ENCODE measurements at places on chromosomes 5 and 9. TPM values are rescaled to one million over a fixed set of nuclear protein-coding genes. Genes with fewer than 3 reads are reported as not detected.

GRCh38 chr5:84382363-84383295 is 2.1 kb downstream of the EDIL3 start:
- H3K36me3 ChIP-seq: no peaks in the 10 kb centered on the region
- H3K4me1 ChIP-seq: peaks cover 16% of the 10 kb centered on the region

- H3K36me3 ChIP-seq: peaks cover 1% of the 10 kb centered on the region
- no peak overlapping the region for H3K4me3 ChIP-seq
- peaks cover 7% of the 10 kb centered on the region for H3K4me1 ChIP-seq
- no peak overlapping the region for H3K27ac ChIP-seq
- H3K27me3 ChIP-seq: no peaks in the 10 kb centered on the region
Observed at GRCh38 chr5:96175090-96175489, 213.4 kb upstream of the ELL2 start.

DNA sequence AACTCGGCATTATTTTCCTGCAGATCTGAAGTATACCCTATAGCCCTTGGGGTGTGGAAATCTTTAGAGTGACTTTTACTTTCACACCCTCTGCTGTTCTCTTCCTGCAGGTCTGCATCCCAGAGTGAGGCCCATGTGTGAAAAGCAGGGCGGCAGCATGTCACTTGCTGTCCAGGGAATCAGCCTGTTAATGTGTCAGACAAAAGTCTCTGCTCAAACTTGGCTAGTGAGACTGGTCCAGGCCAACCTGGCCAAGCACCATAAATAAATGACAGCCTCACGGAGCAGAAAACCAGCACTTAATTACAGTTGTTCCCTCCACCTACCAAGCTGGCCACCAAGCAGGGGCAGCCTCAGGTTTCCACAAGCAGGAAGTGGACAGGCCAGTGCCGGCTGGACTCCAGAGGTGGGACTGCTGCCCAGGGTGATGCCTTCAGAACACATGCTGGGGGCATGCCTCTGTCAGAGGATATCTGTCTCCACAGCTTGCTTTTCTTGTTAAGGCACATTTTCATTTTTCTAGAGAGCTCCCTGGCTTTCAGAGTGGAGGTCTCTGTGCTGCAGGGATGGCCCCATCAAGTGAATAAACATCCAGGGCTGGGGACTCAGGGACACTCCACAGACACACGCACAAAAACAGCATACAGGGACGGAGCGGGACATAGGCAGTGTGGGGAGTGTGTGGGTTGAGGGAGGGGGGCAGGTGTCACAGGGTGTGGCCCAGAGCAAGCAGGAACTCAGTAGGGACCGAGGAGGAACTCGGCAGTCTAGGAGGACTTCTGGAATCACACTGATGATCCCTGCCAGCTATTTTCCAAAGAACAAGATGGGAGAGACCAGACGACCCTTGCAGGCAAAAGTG is 243.8 kb upstream of the IRX1 start:
- peaks cover 23% of the 10 kb centered on the region for H3K27me3 ChIP-seq
- H3K36me3 ChIP-seq: no peaks in the 10 kb centered on the region
- no peak overlapping the region for H3K4me3 ChIP-seq
- peaks cover 5% of the 10 kb centered on the region for H3K4me1 ChIP-seq
- no peak overlapping the region for H3K27ac ChIP-seq
- no peak for DNase-seq

- no peak for DNase-seq
- H3K4me3 ChIP-seq: no peak overlapping the region
- no peak overlapping the region for H3K27ac ChIP-seq
Observed at GRCh38 chr5:138177941-138178515, 402 bp downstream of the BRD8 start.

- H3K27ac ChIP-seq: no peak overlapping the region
- H3K4me3 ChIP-seq: no peak overlapping the region
- DNase-seq: no peak
Observed at GRCh38 chr5:26942481-26942880, 95.9 kb downstream of the CDH9 start.

DNA sequence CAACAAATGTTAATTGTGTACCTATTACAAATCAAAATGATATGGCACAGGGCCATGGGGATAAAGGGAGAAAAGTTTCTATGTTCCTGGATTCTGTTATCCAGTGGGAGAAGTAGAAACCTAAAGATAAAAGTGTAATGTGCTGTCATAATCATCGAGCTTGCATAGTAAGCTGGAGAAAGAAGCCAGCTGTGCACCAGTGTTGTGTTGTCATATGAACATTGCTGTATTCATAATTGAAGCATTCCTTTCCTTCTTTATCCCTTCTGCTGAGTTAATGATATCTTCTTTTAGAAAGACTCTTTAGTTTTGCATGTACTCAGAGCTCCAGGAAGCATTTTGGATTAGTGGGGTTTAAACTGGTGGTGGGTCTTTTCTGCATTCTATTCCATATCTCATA is 39.5 kb downstream of the NTRK2 start:
- no peaks in the 10 kb centered on the region for H3K36me3 ChIP-seq
- no peaks in the 10 kb centered on the region for H3K4me1 ChIP-seq

- H3K36me3 ChIP-seq: no peaks in the 10 kb centered on the region
- no peak overlapping the region for H3K27ac ChIP-seq
- H3K27me3 ChIP-seq: no peaks in the 10 kb centered on the region
Observed at GRCh38 chr5:86909418-86910295, 291.9 kb downstream of the COX7C start.

DNA sequence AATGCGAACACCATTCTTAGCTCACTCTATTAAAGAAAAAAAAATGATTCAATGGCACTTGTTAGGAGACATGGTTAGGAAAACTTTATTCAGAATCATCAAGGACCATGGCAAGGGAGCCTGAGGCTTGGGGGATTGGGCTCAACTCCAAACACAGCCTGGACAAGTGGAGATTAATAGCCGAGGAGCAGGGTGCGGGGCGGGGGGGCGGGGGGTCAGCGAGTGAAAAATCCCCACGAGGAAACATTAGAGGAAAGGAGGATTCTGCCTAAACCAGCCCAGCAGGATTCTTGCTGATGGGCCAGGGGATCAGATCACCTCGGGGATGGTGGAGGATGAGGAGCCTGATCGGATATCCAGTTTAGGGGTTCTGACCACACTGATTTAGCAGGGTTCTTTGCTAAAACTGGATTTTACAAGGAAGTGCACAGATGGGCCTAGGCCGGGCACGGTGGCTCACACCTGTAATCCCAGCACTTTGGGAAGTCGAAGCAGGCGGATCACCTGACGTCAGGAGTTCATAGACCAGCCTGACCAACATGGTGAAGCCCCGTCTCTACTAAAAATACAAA is 24.4 kb upstream of the FIBCD1 start:
- H3K27me3 ChIP-seq: peaks cover 4% of the 10 kb centered on the region
- DNase-seq: no peak
- no peak overlapping the region for H3K27ac ChIP-seq
- no peaks in the 10 kb centered on the region for H3K4me1 ChIP-seq

DNA sequence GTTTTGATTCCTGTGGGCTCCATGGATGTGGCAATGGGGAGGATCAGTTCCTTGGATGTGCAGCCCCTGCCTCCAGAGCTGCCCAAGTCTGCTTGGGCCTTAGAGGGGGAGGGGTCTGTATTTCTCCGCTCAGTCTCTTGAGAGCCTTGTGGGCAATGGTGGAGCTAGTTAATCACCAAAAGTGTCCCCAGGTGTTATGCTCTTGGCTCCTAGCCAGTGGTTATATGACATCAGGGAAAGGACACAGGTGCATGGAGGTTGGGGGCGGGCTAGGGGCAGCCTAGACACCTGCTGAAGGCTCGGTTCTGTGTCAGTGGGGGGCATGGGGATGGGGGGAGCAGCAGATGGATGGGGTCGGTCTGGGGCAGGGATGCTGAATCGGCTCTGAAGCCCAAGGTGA is 12.4 kb upstream of the ARAP3 start:
- H3K27ac ChIP-seq: no peak overlapping the region
- no peak for DNase-seq
- H3K36me3 ChIP-seq: no peaks in the 10 kb centered on the region
- H3K27me3 ChIP-seq: peaks cover 84% of the 10 kb centered on the region
- H3K4me3 ChIP-seq: no peak overlapping the region
- peaks cover 1% of the 10 kb centered on the region for H3K4me1 ChIP-seq

GRCh38 chr5:149936044-149936699 is 8.4 kb downstream of the PDE6A start:
- no peak overlapping the region for H3K4me3 ChIP-seq
- peaks cover 18% of the 10 kb centered on the region for H3K4me1 ChIP-seq
- H3K36me3 ChIP-seq: no peaks in the 10 kb centered on the region
- peaks cover 10% of the 10 kb centered on the region for H3K27me3 ChIP-seq
- H3K27ac ChIP-seq: no peak overlapping the region

SPINK7 gene
- total RNA-seq: not detected

- no peaks in the 10 kb centered on the region for H3K27me3 ChIP-seq
- peaks cover 7% of the 10 kb centered on the region for H3K4me1 ChIP-seq
- H3K27ac ChIP-seq: no peak overlapping the region
- peaks cover 4% of the 10 kb centered on the region for H3K36me3 ChIP-seq
- DNase-seq: no peak
Observed at GRCh38 chr5:104513640-104514072, 951.1 kb upstream of the NUDT12 start.

DNA sequence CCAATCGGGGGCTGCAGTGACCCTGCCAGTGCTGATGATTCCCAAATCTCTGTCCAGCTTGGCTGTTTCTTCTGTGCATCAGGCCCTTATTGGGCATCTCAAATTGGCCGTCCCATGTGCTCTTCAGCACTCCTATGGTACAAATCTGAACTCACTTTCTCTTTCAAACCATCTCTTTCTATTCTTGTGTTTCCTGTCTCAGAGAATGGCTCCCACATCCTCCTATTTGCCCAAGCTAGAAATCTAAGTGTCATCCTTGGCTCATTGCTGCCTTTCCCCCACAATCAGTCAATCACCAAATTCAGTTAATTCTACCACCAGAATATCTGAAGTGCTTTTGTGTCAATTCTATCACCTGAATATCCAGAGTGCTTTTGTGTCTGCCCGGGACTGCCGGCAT is 336.6 kb downstream of the CWC27 start:
- no peak overlapping the region for H3K4me3 ChIP-seq
- H3K27me3 ChIP-seq: no peaks in the 10 kb centered on the region
- no peaks in the 10 kb centered on the region for H3K36me3 ChIP-seq

PCDHA2 gene
- 5.6 TPM for total RNA-seq

GPX3 gene
- 34.1 TPM for total RNA-seq

DNA sequence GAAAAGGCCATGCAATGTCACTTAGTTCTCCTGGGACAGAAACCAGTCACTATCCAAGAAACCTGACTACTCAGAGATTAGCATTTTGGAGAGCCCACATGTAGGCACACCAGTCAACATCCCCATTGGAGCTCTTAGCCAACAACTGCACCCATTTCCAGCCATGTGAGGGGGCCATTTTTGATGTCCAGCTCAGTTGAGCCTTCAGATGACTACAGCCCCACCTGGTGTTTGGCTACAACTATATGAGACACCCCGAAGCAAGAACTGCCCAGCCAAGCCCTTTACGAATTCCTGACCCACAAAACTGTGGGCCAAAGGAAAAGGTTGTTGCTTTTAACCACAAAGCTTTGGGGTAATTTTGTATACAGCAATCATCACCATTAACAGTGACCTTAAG is 300.1 kb downstream of the ASTN2 start:
- H3K27me3 ChIP-seq: no peaks in the 10 kb centered on the region
- DNase-seq: no peak
- no peak overlapping the region for H3K4me3 ChIP-seq
- no peaks in the 10 kb centered on the region for H3K4me1 ChIP-seq
- no peaks in the 10 kb centered on the region for H3K36me3 ChIP-seq

NKD2 gene
- total RNA-seq: 23.9 TPM

- H3K27me3 ChIP-seq: no peaks in the 10 kb centered on the region
- H3K4me1 ChIP-seq: peaks cover 12% of the 10 kb centered on the region
- no peak overlapping the region for H3K4me3 ChIP-seq
- no peak for DNase-seq
- peak overlapping the region; percentile 39 for H3K27ac ChIP-seq
Observed at GRCh38 chr9:83281306-83282255, 218.6 kb upstream of the RASEF start.

DNA sequence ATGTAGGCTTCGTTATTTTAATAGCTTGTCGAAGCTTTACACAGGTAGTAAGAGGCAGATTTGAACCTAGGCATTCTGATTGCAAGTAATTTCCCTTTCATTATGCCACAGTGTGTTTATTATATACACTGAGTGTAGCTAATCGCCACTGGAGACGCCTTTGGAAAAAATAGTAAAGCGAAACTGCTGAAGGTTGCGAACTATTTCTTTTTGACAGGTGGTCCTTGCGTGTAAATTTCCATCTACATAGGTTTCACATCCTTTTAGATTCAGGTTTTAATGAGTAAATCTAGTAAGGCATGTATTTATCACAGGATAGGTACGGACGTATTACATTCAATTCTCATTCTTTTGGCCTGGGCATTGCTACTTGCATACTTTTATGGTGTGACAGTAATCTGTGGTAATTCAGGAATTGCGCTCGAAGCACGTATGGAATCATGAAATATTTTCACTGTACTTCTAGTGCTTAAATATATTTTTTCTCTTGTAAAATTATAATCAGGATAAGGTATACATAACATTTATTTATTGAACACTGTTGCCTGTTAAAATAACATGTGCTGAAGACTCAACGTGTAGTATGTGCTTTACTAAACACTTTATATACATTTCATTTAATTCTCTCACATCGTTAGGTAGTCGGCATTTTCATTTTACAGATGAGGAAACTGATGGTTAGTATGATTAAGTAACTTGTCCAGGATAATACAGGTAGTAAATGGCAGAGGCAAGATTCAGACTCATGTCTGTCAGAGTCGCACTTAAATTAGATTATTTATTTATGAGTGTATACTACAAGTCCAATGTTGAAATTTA is 1.8 kb downstream of the MARCHF6 start:
- DNase-seq: no peak
- peak overlapping the region; percentile 100 for H3K27ac ChIP-seq
- peaks cover 24% of the 10 kb centered on the region for H3K4me1 ChIP-seq
- H3K27me3 ChIP-seq: no peaks in the 10 kb centered on the region

DNA sequence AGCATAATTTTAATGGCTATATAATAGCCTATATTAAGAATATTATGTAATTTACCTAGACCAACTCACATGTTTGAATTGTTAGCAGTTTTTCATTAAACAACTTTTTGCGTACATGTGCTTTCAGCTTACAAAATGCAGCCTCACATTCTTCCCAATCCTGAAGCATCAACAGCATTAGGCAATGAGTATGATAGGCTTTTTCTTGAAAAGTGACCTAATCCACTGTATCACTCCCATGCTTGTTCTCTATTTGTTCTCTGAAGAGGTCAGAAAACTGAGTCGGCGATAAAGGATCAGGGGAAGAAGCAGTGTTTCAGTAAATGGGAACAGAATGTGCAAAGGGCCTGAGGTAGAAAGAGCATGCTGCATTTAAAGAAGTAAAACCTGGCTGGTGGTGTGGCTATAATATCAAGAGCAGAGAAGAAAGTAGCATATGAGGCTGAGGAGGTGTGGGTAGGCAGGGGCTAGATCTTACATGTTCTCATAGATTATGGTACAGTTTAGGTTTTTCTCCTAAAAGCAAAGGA is 212.4 kb downstream of the SAXO1 start:
- no peak for DNase-seq
- peaks cover 7% of the 10 kb centered on the region for H3K4me1 ChIP-seq
- no peaks in the 10 kb centered on the region for H3K27me3 ChIP-seq

DNA sequence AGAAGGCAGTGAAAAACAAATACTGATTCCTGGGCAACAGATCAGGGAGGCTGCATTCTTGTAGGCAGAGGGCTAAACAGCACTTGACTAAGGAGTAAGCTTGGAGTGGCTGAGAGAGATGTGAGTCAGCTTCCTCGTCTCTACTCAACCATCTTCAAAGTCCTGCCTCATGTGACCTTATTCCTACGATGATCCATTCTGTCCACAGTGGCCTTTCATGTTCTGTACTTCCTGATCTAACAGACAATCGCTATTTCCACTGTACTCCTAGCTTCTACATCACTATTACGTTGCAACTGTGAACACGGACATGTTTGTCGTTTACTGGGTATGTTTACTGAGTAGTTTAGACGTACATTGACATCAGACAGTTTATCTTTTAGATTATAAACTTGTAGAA is 365.4 kb downstream of the ARL15 start:
- no peak overlapping the region for H3K27ac ChIP-seq
- DNase-seq: no peak
- H3K4me3 ChIP-seq: no peak overlapping the region
- peaks cover 19% of the 10 kb centered on the region for H3K27me3 ChIP-seq

All from progenitor cell of endocrine pancreas (in vitro differentiated cells).